ENCODE measurements at places on chromosomes 3 and 15.

- peak; percentile 31 for DNase-seq
Observed at GRCh38 chr15:73781038-73781925, 28.1 kb upstream of the INSYN1 start.

DNA sequence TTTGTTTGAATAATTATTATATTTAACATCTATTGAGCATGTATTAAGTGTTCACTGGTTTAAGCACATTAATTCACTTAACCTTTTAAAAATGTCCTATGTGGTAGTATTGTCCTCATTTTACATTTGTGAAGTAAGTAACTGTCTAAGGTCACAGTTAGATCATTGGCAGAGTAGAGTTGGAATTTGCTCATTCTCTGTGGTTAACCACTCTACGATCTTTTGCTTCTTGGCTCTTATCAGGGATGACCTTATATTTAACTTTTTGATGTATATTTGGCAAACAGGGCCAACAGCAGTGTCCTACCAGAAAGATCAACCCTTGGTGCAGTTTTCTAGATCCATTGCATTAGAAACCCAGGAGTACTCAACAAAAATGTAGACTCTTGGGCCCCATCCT is 34.0 kb downstream of the PXK start:
- DNase-seq, result no peak

GRCh38 chr3:195956577-195956976 is 48.2 kb upstream of the TNK2 start:
- no peak for DNase-seq

DNA sequence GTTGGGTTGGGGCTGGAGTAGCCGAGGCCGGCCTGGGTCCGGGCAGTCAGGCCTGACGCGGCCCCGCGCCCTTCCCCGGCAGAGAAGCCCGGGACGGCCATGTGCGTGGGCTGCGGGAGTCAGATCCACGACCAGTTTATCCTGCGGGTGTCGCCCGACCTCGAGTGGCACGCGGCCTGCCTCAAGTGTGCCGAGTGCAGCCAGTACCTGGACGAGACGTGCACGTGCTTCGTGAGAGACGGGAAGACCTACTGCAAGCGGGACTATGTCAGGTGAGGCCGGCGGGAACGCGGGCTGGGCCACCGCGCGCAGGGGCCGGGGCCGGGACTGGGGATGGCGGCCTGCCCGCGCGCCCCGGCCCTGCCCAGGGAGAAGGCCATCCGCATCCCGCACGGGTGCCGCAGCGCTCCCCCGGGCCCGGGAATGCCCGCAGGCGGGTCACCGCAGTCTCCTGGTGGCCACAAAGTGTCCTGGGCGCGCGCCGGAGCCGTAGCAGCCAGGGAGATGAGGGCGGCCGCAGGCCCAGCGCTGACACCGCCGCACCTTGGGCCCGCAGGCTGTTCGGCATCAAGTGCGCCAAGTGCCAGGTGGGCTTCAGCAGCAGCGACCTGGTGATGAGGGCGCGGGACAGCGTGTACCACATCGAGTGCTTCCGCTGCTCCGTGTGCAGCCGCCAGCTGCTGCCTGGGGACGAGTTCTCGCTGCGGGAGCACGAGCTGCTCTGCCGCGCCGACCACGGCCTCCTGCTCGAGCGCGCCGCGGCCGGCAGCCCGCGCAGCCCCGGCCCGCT is 1.3 kb downstream of the ISL2 start:
- DNase-seq, result no peak

- DNase-seq, result no peak
Observed at GRCh38 chr15:80442728-80443403, 38.7 kb downstream of the ARNT2 start.

GRCh38 chr3:169389211-169389924 is 274.1 kb downstream of the MECOM start:
- no peak for DNase-seq
